ENCODE measurements at places on chromosomes 7 and 10. TPM values are rescaled to one million over a fixed set of nuclear protein-coding genes. Genes with fewer than 3 reads are reported as not detected.
A peak's percentile ranks its signal among the peaks of the same experiment; 100 is the strongest.

UBTD1 gene
- 2.1 TPM for total RNA-seq

DYDC2 gene
- total RNA-seq = 0.70 TPM

SVOPL gene
- total RNA-seq = 0.78 TPM

THSD7A gene
- not detected for total RNA-seq

HOXA11 gene
- 0.13 TPM for total RNA-seq

- H3K27ac ChIP-seq = no peak overlapping the region
- no peak overlapping the region for H3K4me3 ChIP-seq
- no peaks in the 10 kb centered on the region for H3K27me3 ChIP-seq
Observed at GRCh38 chr7:4208586-4208985, 473.5 kb upstream of the FOXK1 start.

DNA sequence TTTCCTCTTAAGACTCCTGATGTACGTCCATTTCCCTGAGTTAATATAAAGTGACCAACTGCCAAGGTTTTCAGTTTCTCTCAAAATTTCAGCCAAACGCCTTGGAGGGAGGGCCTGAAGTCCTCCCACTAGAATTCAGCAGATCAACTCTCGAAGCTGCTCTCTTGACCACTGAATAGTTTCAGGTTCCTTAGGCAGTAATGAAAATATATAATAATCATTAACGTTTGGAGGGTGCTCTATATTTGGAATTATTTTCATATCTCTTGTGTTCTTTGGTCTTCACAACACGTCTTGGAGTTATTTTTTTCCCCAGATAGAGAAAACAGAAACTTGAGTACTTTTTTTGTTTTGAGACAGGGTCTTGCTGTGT is 123.6 kb upstream of the SFMBT2 start:
- peaks cover 14% of the 10 kb centered on the region for H3K4me1 ChIP-seq
- H3K27ac ChIP-seq = no peak overlapping the region
- H3K4me3 ChIP-seq = no peak overlapping the region
- no peak for DNase-seq
- peaks cover 6% of the 10 kb centered on the region for H3K27me3 ChIP-seq
- H3K36me3 ChIP-seq = peaks cover 8% of the 10 kb centered on the region

- H3K36me3 ChIP-seq = no peaks in the 10 kb centered on the region
- no peaks in the 10 kb centered on the region for H3K27me3 ChIP-seq
- no peaks in the 10 kb centered on the region for H3K4me1 ChIP-seq
- DNase-seq = peak; percentile 10
Observed at GRCh38 chr10:5606864-5607263, 59.5 kb downstream of the ASB13 start.

GRCh38 chr7:105751054-105751453 is 125.3 kb downstream of the ATXN7L1 start:
- no peaks in the 10 kb centered on the region for H3K4me1 ChIP-seq
- H3K27me3 ChIP-seq = no peaks in the 10 kb centered on the region
- H3K4me3 ChIP-seq = no peak overlapping the region
- DNase-seq = no peak
- no peak overlapping the region for H3K27ac ChIP-seq

DNA sequence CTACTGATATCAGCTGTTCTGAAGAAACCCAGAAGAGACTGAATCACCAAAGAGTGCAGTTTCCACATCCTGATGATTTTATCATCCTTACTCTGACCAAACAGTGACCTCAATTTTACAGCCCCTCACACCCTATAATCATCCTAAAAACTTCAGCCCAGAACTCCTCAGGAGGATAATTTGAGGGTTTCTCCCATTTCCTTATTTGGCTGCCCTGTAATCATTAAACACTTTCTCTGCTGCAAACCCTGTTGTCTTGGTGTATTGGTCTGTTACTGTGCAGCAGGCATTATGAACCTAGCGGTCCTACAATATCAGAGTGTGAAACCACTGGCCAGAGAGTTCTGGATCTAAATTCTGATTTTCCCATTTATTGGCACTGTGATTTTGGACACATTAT is 141.7 kb downstream of the PCLO start:
- no peaks in the 10 kb centered on the region for H3K27me3 ChIP-seq
- no peaks in the 10 kb centered on the region for H3K4me1 ChIP-seq
- H3K27ac ChIP-seq = no peak overlapping the region
- H3K36me3 ChIP-seq = no peaks in the 10 kb centered on the region

DNA sequence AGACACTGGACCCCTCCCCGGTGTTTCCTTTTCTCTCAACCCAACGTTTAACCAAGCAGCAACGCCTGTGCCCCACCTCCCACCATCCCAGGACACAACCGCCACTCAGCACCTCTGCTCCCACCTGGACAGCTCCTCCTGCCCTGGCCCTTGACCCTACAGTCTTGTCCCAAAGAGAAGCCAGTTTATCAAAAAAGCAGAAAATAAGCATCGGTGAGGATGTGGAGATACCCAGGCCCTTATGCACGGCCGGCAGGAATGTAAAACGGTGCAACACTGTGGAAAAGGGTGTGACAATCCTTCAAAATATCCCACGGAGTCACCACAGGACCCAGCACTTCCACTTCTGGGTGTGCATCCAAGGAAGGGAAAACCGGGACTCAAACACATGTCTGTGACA is 176.2 kb upstream of the RNF32 start:
- no peak overlapping the region for H3K27ac ChIP-seq
- no peaks in the 10 kb centered on the region for H3K4me1 ChIP-seq
- no peak overlapping the region for H3K4me3 ChIP-seq
- H3K27me3 ChIP-seq = peaks cover 8% of the 10 kb centered on the region
- no peak for DNase-seq
- no peaks in the 10 kb centered on the region for H3K36me3 ChIP-seq

- DNase-seq = no peak
- peaks cover 8% of the 10 kb centered on the region for H3K27me3 ChIP-seq
- H3K27ac ChIP-seq = no peak overlapping the region
- no peaks in the 10 kb centered on the region for H3K36me3 ChIP-seq
- no peaks in the 10 kb centered on the region for H3K4me1 ChIP-seq
Observed at GRCh38 chr7:157710396-157710795, 373.6 kb downstream of the DNAJB6 start.

- H3K4me3 ChIP-seq = no peak overlapping the region
- no peak overlapping the region for H3K27ac ChIP-seq
- H3K4me1 ChIP-seq = no peaks in the 10 kb centered on the region
- DNase-seq = no peak
Observed at GRCh38 chr7:32658467-32658869, 163.2 kb downstream of the AVL9 start.

GRCh38 chr7:106870983-106871410 is 5.9 kb downstream of the PIK3CG start:
- DNase-seq = no peak
- H3K4me3 ChIP-seq = peak overlapping the region; percentile 48
- H3K27ac ChIP-seq = peak overlapping the region; percentile 76
- H3K4me1 ChIP-seq = peaks cover 74% of the 10 kb centered on the region

DNA sequence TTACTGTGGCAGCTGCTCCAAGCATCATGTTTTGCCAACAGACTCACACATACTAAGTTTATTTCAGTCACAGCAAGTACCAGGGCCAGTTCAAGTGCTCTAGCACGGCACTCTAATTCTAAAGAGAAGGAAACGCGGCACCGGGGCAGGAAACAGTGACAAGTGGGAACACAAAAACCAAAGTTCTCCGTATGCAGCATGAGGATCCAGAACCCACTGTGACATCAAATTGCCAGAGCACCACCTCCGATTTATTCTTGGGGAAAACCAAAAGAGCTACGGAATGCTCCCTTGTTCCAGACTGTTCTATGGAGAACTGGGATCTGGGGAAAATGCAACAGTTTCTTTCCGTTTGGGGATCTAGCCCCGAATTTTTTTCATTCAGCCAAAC is 448 bp upstream of the PTER start:
- H3K4me3 ChIP-seq = peak overlapping the region; percentile 93
- no peaks in the 10 kb centered on the region for H3K27me3 ChIP-seq
- H3K36me3 ChIP-seq = peaks cover 36% of the 10 kb centered on the region
- peak overlapping the region; percentile 93 for H3K27ac ChIP-seq

DNA sequence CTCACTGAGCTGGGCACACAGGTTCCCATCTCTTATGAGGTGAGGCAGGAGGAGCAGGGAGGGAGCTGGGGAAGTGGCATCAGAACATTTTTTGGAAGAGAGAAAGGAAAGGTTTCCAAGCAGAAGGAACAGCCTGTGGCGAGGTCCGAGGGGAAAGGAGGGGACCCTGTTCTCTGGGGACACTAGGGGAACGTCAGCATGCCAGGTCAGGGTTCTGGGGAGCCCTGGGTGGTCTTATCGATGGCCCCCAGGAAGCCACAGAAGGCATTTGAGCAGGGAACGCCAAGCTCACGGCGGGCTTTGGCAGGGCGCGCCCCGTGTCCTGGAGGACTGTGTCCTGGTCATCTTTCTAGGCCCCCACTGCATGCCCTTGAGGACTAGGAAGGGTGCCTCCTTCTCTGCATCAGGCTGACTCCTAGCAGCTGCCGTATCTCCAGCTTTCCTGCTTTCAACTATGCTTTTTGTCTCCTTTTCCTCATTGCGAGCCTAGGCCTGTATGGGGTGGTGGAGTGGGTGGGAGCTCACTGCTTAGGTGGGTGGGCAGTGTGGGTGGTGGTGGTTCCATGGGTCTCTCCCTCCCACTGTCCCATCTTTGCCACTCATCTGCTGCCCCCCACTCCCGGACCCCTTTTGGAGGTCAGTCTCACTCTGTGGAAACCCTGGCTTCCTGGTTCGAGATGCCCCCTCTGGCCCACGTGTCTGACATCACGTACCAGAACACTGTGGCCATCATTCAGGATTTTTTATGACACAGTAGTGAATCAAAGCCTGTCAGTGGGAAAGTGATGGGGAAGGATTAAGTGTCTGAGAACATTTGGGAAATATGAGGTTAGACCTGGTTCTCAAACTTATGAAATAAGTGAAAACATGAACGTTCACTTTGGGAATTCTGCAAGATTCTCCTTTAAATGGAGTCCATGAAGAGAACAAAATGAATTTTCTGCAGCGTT is 89.1 kb downstream of the CUX1 start:
- H3K27ac ChIP-seq = no peak overlapping the region
- H3K4me3 ChIP-seq = no peak overlapping the region
- DNase-seq = no peak
- H3K36me3 ChIP-seq = no peaks in the 10 kb centered on the region
- H3K27me3 ChIP-seq = no peaks in the 10 kb centered on the region

DNA sequence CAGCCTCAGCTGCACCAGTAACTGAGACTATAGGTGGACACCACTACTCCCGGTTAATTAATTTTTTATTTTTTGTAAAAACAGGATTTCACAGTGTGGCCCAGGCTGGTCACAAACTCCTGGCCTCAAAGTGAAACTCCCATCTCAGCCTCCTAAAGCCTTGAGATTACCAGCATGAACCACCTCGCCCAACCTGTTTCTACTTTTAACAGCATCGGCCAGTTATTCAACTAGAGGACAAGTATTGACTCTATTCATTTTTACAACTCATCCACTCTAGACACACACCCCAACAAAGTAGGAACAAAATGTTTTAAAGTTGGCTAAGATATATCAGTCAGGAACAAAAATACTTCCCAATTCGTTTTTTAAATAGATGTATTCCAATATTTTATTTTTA is 334.8 kb downstream of the PARD3 start:
- H3K27ac ChIP-seq = no peak overlapping the region
- no peak overlapping the region for H3K4me3 ChIP-seq
- H3K36me3 ChIP-seq = no peaks in the 10 kb centered on the region
- no peaks in the 10 kb centered on the region for H3K27me3 ChIP-seq

- DNase-seq = no peak
- no peak overlapping the region for H3K27ac ChIP-seq
- H3K4me3 ChIP-seq = no peak overlapping the region
- no peaks in the 10 kb centered on the region for H3K36me3 ChIP-seq
- no peaks in the 10 kb centered on the region for H3K4me1 ChIP-seq
Observed at GRCh38 chr10:127576740-127577161, 27.6 kb downstream of the NPS start.

DNA sequence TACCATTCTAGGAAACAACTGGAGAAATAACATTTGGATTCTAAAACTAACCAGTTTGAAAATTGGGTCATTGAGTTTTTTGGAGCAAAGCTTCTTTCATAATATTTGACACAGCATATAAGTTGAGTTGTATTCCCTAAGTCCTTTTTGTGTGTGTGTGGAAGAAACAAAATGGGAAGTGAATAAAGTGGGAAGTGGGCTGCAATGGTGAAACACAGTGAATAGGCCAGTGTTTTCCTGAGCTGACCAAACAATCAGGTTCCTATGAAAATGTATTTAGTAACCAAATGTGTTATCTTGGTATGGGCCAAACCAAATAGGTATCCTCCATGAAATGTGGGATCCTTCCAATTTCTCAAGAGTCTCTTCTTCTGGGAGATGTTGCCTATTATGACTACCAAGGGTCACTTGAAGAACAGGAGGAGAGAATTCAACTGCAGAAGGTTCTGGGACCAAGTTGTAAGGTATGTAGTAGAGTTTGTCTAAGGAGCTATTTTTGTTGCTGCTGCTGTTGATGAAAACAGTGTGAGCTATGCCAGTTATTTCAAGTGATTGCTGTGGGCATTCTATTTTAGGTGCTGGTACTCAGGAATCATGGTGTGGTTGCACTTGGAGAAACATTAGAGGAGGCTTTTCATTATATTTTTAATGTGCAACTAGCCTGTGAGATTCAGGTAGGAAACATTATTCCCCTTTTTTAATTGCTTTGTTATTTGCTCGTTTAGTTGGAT is 88.3 kb upstream of the MXI1 start:
- H3K27ac ChIP-seq = peak overlapping the region; percentile 29
- peaks cover 5% of the 10 kb centered on the region for H3K4me1 ChIP-seq
- no peak overlapping the region for H3K4me3 ChIP-seq
- H3K36me3 ChIP-seq = peaks cover 41% of the 10 kb centered on the region
- H3K27me3 ChIP-seq = no peaks in the 10 kb centered on the region

DNA sequence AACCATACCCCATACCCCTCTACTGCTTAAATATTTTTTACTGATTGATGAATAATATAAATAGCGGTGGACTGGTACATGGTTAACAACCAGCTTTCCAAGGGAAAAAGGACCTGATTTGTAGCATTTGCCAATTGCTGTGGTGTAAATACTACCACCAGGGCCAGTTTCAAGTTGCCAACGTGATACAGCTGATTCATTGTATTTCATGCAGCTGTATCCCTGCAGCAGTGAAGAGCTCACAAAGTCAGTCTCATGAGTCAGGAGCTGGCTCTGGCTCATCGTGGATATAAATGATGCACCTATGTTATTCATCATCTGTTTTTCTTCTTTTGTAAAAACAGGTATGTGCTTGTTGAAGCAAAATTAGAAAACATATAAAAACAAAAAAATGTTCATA is 15.2 kb downstream of the CALML5 start:
- no peak overlapping the region for H3K27ac ChIP-seq
- no peak for DNase-seq
- no peaks in the 10 kb centered on the region for H3K27me3 ChIP-seq
- peaks cover 2% of the 10 kb centered on the region for H3K4me1 ChIP-seq

DNA sequence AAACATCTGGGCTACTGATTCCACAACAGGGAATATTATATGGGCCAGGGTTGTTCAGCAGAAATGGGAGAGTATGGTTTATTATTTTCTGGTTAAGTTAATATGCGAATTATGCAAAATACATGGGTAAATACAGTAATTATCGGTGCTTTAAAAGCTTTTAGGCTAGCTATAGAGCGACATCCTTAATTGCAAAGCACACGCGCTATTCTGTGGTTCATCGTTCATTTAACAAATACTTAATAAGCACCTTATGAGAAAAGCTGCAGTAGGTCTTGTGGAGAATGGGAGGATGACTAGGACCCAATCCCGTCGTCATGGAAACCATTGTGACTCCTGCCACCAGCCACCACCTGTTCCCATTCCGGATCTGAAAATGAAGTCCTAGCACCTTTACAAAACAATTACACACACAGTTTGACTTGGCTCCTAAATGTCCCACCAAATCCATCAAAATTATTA is 623 bp upstream of the CEP41 start:
- H3K36me3 ChIP-seq = peaks cover 18% of the 10 kb centered on the region
- H3K27ac ChIP-seq = peak overlapping the region; percentile 100
- H3K4me3 ChIP-seq = peak overlapping the region; percentile 99
- H3K27me3 ChIP-seq = no peaks in the 10 kb centered on the region

Data from activated CD8-positive, alpha-beta T cell treated with anti-CD3 and anti-CD28 coated beads for 36 hours (primary cell).